Activated naive CD4-positive, alpha-beta T cell treated with anti-CD3 and anti-CD28 coated beads, Interleukin-2, amount 10 ng/mL, durations not matched to agents 7 days and 5 days (primary cell): ENCODE measurements at places on chromosomes 3 and 15.

GRCh38 chr15:39180030-39180429, 400.8 kb upstream of the THBS1 start:
- no peak for DNase-seq

GRCh38 chr3:107810171-107811071, 280.4 kb downstream of the CD47 start:
- DNase-seq: no peak

DNA sequence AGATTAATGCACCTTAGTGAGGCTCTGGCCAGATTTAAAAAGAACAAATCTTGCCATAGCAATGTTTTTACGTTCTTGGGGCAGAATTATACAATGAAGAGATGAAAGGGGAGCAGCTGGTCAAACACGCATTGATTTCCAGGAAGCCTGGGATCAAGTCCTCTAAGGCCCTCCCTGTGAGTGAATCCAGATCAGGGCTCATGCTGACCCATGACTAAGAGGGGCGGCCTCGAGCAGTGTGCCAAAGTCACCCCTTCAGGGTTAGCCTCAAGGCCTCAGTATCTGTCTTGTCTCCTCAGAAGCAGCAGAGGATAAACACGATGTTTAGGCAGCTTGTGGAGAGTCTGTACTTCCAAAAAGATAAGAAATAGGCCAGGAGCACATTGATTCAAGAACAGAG, 9.3 kb upstream of the RBP1 start:
- no peak for DNase-seq

DNA sequence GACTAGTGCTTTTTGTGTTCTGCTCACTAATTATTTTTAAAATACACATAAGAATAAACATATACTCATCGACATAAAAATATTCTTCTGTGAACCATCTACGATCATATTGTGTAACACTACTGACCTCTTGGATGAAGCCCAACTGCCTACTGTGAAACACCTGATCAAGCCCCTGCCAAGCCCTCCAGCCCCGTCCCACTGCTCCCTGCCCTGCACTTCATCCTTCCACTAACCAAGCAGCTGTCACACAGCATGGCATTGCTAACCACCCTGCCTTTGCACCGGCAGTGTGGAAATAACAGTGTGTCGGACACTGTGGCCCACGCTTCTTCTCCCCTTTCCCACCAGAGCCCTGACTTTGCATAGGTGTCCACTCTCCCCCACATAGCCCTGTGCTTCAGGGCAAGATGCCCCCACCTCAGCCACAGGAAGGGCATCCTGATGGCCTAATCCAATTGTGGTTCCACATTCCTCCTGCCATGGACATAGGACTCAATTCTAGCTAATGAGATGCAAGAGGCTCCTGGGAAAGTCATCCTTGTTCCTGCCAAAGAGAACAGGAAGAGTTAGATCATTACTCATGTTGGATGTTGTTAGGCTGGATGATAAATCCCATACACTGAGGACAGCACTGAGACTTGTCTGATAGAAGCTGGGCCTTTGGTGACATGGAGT, 35.0 kb upstream of the ARID3B start:
- no peak for DNase-seq

DNA sequence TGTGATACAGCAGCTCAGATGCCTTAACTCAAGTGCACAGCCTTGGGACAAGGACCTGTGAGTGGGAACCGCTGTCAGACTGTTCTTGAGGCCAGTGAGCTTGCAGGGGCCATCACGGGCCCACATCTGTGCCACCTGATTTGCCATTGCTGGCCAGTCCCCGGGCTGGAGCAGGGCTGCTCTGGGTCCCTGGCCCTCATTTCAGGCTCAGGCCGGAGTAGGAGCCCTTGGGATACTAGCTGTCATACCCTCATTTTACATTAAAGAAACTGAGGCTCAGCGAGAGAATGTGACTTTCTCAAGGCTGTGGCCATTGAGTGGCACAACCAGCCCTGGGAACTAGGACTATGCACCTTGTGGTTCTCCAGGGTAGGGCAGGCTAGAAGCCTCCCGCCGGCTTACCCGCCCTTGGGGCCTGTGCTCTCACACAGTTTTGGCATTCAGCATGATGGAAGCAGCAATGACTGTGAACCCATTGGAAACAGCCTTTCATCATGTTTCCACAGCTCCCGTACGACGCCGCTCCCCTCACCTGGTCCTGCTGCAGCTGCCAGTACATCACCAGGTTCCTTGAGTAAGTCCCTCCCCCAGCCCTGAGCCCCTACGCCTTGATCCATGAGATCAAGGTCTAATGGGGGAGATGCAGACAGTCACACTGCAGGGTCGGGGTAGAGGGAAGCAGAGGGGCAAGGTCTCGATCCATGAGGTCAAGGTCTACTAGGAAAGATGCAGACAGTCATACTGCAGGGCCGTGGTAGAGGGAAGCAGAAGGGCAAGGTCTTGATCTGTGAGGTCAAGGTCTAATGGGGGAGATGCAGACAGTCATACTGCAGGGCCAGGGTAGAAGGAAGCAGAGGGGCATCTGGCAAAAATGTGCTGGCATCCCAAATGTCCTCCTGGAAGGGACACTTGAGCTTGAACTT, 42.2 kb downstream of the GOLGA6L10 start:
- no peak for DNase-seq

DNA sequence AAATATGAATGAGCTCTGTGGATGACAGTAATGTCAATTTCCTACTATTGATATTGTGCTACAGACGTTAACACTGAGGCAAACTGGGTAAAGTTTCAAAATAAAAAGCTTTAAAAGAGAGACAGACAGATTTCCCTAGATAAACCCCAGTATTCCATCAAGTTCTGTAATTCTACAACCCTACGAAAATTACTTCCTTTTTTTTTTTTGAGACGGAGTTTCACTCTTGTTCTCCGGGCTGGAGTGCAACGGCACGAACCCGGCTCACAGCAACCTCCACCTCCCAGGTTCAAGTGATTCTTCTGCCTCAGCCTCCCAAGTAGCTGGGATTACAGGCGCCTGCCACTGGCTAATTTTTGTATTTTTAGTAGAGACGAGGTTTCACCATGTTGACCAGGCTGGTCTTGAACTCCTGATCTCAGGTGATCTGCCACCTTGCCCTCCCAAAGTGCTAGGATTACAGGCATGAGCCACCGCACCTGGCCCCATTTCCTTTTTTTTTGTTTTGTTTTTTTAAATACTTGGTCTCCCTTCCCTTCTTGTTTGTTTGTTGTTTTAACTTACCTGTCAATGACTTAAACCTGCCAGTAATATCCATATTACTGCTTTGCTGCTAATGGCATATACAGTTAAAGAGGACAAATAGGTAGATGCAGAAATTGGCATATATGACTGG, 57.2 kb downstream of the CBLB start:
- no peak for DNase-seq

DNA sequence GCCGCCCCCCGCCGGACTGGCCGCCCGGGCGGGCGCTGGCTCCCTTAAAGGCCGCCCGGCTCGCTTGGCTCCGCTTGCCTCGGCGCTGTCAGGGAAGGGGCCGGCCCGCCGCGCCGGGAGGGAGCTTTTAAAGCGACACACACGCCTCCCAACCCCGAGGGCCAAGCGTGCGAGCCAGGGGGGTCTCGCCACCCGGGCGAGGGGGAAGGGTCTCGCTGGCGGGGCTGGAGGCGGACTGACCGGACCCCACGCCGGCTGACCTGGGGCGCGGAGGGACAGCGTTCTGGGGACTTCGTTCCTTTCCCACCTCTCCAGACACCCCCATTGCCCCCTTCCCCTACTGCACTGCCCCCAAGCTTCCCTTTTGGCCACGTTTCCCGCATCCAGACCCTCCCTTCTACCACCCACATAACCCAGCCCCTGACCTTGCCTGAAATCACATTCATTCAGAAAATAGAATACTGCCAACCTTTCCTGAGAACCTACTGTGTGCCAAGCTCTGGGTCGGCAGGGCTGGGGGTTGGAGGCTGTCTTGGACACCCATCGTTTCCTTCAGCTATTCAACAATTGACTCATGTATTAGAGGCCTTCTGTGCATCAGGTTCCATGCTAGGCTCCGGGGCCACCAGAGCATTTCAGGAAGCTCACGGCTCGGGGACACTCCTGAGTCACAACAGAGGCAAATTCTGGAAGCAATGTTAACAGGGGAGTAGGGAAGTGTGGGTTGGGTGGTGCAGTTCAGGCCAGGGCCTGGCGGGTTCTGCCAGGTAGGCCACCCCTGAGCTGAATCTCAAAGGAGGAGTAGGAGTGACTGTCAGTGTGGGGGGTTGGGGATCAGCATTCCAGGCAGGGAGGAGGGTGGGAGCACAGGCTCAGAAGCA, at the start of gene INSYN1:
INSYN1 (minus strand) TSS at position 102 of the 881 bp plus-strand sequence. CDS start 2,221 bp downstream, outside the sequence.
- DNase-seq: no peak

GRCh38 chr3:157888040-157888439, 218.2 kb downstream of the SHOX2 start:
- DNase-seq: no peak
